ENCODE measurements at places on chromosomes 2 and 18. TPM values are rescaled to one million over a fixed set of nuclear protein-coding genes. Genes with fewer than 3 reads are reported as not detected.

DIPK1C gene
- 0.07 TPM for total RNA-seq

ITGA6 gene
- 40.6 TPM for total RNA-seq

ACOXL gene
- total RNA-seq, result not detected

SLC40A1 gene
- total RNA-seq, result 48.9 TPM

ERMN gene
- total RNA-seq, result not detected

HMSD gene
- total RNA-seq, result not detected

ATP8B1 gene
- 4.2 TPM for total RNA-seq

HRH4 gene
- total RNA-seq, result not detected

- no peak for DNase-seq
These were observed 253.8 kb downstream of the TGIF1 start for GRCh38 chr18:3703732-3704176.

DNA sequence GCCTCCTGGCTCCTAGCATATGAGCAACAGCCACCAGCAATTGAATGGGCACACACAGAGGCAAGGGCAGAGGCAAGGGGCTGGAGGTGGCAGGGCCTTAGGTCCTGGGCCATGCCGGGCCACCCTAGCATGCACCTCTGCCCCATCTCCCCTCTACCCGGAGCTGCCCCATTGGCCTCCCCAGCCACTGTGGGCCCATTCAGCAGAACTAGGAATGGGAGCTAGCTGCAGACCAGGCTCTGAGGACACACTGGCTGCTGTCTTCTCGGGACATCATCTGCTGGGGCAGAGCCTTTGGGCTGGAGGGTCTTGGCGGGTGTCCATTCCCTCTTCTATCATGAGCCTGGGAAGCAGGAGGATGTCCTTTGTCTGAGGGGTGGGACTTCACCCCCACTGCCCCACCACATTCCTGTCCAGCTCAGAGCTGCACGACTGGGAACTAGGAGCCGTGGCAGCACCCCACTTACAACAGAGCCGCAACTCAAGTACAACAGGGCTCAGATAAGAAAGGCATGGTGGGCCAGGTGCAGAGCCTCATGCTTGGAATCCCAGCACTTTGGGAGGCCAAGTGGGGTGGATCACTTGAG is 800 bp downstream of the VIL1 start:
- DNase-seq, result no peak

DNA sequence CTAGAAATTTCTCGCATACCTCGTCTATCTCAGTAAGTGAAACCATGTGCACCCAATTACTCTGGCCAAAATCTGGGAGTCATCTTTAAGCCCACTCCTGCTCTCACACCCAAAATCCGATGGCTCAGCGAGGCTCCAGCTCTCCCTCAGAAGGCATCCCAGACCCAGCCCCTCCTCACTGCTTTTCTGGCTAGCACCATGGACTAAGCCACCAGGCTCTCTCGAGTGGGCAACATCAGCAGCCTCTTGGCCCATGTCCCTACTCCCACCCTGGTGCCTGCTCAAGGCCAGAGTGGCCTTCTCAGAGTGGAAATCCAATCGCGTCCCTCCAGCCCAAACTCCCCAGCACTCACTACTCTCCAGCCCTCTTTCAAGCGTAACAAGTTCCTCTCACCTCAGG is 27.2 kb downstream of the TNS1 start:
- no peak for DNase-seq

- DNase-seq, result no peak
These were observed 58.1 kb upstream of the ALPP start for GRCh38 chr2:232320443-232320803.

DNA sequence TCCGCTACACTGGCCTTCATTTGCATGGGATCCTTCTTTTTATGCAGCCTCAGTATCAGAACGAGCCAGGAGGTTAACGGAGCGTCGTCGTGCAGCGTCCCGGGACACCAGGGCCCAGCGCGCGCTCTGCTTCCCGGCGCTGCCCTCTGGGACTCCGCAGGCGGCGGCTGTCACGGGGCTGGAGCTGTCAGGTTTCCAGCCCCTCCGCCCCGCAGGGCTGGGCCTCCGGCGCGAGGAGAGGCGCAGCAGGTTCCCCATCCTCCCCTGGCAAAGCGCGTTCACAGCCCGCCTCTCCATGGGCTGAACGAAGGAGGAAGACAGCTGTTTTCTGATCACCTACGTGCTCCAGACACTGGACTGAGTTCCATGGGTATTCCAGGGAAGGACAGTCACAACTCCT is 12.5 kb upstream of the PAX8 start:
- no peak for DNase-seq

- no peak for DNase-seq
These were observed 7.3 kb upstream of the FAM237A start for GRCh38 chr2:206635015-206635414.

DNA sequence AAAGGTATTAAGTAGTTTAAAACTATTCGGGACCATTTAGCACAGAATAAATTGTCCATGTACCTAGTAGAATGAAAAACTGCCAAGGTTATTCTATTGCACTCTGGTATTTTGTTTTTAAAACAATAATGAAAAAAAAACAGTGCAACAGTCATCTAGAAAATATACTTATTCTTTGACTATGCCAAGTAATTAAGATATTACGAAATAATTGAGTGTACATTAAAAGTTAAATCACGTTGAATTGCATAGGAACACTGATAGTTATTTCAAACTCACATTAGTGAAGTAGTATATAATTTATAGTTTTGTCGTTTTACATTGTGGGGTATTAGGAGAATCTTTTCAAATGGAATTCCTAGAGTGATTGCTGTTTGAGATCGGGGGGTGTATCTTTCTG is 20.1 kb downstream of the R3HDM1 start:
- no peak for DNase-seq

DNA sequence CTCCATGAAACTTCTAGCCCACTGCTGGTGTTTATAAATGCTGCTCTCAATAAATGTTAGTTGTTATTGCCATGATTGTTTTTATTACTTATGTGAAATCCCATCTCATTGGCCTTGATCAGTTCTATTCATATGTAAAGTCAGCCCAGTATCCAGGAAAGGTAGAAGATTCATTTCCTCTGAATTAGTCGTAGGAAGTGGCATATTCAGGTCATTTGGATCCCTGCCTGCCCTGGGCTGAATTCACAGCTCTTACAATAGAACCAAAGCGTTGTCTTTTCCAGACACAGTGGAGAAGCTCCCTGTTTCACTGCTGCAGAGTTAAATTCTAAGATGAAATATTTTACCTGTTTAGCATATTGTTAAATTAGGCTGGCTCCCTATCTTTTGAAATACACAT is 70.3 kb downstream of the MAIP1 start:
- no peak for DNase-seq

DNA sequence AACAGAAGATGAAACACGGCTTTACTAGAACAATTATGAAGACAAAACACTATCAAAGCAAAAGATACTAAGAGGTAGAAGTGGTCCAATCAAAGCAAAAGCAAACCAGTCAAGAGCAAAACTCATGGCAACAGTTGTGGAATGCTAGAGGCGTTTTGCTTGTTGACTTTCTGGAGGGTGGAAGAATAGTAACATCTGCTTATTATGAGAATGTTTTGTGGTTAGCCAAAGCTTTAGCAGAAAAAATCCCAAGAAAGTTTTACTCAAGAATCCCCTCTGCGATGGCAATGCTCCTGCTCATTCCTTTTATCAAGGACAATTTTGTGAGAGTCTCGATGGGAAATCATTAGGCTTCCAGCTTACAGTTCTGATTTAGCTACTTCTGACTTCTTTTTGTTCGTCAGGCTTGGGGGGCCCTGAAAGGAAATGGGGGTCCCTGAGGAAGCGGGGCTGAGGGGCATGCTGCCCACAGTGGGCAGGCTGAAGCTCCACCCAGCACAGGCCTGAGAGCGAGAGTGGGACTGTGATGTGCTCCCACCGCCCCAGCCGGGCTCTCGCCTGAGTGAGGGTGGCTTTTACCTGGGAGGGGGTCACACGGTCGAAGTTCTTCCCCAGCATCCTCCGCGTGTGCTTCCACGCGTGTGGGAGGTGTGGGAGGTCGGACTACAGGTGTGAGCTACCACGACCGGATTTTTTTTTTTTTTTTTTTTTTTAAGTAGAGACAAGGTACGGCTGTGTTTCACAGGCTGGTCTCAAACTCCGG is 49.0 kb upstream of the MC4R start:
- no peak for DNase-seq

All from gastrocnemius medialis (tissue), 4 donors.